Hindlimb muscle (tissue), 1 donor: ENCODE measurements at places on chromosomes 3 and 15.

DNA sequence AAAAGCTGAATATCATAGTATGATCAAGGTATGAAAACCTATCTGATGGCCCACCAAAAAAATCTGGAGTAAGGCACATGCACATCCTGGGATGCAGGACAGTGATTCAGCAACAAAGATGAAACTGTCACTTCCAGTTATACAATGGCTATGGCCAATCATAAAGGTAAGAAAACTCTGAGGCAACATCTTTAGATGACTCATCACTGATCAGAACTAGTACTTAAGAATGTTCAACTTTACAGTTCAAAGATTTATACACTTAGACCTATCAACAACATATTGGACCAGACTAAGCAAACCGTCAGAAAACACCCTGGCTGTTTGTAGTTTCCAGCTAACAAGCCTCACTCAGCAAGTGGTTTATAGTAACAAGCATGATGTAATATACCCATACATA is 21.3 kb upstream of the PLCH1 start:
- DNase-seq = no peak

GRCh38 chr3:45204136-45204535 is 22.0 kb downstream of the TMEM158 start:
- DNase-seq = no peak

DNA sequence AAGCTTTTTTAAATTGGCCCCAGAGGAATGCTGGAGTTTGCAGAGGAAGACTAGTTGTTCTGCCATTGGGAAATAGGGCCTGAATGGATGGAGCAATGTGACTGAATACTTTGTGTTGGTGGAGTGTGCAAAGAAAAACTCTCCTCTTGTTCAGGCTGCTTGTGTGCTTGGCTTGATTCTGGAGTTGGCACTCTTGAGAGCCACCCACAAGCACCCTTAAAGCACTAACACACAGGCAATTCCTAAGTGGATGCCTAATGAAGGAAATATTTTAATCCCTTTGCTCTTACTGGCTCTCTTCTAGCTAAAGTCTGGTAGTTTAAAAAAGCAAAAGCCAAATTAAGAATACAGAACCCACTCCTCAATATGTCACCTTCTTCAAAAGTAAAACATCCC is 304.4 kb upstream of the C2CD4B start:
- DNase-seq = no peak

- DNase-seq = no peak
These were observed 34.0 kb downstream of the TOPBP1 start for GRCh38 chr3:133627789-133628188.

DNA sequence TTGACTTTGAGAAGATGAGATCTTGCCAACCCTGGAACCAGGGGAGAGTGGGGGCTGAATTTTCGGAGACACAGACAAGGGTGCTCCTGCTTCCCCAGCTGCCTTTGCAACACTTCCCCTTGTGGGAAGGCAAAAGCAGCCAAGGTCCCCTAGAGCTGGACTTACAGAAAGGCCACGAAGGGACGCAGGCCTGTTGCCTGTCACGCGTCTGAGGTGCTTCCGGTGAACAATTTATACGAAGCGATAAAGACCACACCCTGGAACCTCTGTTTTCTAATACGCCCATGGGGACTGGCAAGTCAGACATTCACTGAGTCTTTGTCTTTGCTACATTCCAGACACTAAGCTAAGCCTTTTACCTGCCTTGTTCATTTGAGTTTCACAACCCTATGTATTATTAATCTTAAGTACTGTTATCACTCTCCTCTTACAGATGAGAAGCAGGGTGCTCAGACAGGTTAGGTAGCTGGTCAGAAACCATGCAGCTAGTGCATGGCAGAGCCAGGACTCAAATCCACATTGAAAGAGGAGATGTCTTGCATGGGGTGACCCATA is 13.2 kb downstream of the MEGF11 start:
- no peak for DNase-seq

- peak; percentile 31 for DNase-seq
These were observed 192.3 kb upstream of the ARHGEF26 start for GRCh38 chr3:153928851-153929250.

GRCh38 chr3:70808881-70809280 is 496.4 kb upstream of the MDFIC2 start:
- DNase-seq = no peak

DNA sequence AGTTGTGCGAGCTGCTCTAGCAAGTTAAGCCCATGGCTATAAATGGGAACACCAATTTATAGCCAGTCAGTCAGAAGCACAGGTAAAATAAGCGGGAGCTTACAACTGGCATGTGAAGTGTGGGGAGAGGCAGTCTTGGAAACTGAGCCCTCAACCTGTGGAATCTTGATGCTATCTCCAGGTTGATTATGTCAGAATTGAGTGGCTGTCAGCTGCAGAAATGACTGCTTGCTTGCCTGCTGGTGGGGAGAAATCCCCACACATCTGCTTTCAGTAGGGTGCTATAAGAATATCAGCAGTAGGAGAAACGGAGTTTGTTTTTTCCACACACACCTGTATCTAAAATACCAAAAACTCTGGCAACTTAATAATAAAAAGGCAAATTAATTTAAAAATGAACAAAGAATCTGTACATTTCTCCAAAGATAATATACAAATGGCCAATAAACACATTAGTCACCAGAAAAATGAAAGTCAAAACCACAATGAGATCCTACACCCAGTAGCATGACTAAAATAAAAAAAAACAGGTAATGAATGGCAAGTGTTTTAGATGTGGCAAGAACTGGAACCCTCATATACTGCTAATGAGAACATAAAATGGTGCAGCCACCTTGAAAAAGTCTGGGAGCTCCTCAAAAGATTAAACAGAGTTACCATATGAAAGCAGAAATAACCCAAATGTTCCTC is 26.0 kb upstream of the MAP4 start:
- no peak for DNase-seq

- DNase-seq = no peak
These were observed 21.4 kb upstream of the IGDCC3 start for GRCh38 chr15:65399001-65399706.

GRCh38 chr3:88189361-88189810 is 39.6 kb downstream of the C3orf38 start:
- DNase-seq = no peak

DNA sequence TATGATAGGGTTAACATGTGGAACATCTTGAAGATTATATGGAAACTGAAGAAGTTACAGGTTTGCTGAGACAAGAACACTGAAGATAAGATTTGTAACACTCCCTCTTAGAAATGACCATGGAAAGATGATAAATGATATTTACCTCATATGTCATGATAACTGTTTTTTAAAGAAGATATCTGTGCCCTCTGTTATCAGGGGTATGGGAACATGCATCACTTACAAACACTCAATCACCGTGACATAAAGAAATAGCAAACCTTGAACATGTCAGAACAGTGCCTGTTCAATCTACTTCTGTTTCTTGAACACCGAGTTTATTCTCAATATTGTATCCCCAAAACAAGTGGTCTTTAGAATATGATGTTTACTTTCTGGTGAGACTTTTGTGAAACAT is 149.4 kb downstream of the ROBO2 start:
- DNase-seq = no peak

GRCh38 chr15:50790778-50791453 is 25.4 kb upstream of the SPPL2A start:
- DNase-seq = no peak

- no peak for DNase-seq
These were observed 352.6 kb downstream of the CGGBP1 start for GRCh38 chr3:87706176-87706575.

GRCh38 chr15:39666677-39667076 is 85.8 kb downstream of the THBS1 start:
- DNase-seq = no peak

GRCh38 chr3:53194210-53195065 is 33.4 kb downstream of the PRKCD start:
- no peak for DNase-seq

DNA sequence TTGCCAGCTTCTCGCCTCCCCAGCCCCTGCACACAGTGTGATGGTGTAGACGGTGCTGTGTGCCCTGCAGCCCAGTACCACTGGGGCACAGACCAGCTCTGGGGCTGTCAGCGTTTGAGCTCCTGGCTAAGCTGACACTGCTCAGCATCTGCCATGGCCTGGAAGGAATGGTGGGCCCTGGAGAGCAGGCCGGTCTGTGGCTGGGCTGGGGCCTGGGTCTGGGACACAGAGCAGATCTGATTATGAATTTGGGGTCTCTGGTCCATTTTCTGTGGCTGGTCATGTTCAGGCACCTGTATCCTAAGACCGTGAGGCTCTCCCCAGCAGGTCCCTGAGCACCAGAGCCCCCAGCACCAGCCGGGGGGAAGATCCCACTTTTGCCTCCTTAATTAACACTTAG is 34.7 kb downstream of the HCN4 start:
- no peak for DNase-seq

DNA sequence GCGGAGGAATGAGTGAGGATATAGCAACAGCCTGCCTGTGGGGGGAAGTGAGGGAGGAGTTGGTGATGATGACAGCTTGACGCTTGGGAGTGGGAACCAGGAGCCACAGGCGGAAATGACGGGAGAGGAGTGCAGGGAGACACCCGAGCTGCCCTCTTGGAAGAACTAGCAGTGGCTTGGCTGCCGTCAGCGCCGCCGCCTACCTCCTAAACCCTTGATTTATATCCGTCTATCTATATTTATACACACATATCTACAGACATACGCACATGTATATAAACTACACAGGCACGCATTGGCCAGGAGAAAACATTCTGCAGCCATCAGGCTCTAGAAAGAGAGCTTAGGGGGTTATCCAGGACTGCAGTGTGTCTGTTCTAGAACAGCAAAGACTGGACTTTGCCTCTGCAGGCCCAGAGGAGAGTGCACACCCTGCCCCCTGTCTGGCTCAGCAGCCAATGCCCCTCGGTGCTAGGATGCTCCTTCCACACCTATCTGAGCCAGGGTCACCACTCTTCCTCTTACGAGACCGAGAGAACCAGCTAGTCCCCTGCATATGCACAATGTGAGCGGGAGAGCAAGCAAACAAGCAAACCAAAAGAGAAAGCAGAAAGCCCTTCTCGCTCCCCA is 45.3 kb upstream of the MAGEF1 start:
- DNase-seq = peak; percentile 81

GRCh38 chr15:40010686-40011085 is 28.3 kb downstream of the SRP14 start:
- DNase-seq = no peak

DNA sequence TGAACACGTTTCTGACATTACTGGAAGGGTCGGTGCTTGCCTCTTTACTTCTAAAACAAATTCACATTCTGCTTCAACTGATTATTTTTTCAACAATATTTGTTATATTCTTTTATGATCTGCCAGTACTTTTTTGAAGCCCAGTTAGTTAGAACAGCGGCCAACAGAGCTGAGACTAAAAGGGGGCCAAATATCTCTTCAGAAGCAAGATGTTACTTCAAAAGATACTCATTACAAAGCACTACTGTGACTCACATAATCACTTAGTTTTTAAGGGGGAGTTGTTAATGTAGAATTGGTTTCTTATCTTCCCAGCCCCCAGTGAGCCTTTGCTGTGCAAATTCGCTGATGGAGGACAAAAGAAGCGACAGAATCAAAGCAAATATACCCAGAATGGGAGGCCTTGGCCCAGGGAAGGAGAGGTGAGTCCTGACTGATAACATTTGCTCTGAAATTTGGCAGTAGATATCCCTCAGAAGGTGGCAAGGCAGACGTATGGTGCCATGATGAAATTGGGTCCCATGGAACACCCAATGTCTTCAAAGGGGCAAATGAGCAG is 587.8 kb downstream of the RBMS3 start:
- no peak for DNase-seq
